HEK293T (cell line): ENCODE measurements at places on chromosomes 2 and 18.

DNA sequence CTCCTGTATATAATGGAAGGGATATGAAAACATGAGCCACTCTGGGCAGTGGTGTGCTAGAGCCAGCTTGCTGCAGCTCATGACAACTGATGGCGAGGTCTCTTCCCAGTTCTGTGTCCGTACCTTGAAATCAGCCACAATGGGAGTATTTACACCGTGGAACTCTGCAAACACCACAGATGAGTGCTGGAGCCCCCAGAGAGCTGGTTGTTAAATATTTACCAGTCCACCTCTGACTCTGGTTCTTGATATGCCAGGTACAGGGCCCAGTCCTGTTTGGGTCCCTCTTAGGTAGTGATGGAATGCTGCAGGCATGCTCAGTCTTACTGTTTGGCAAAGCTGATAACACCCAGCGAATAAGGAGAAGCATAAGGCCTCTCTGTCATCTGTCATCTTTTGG, 116.1 kb upstream of the GLI2 start:
- no peak for DNase-seq

DNA sequence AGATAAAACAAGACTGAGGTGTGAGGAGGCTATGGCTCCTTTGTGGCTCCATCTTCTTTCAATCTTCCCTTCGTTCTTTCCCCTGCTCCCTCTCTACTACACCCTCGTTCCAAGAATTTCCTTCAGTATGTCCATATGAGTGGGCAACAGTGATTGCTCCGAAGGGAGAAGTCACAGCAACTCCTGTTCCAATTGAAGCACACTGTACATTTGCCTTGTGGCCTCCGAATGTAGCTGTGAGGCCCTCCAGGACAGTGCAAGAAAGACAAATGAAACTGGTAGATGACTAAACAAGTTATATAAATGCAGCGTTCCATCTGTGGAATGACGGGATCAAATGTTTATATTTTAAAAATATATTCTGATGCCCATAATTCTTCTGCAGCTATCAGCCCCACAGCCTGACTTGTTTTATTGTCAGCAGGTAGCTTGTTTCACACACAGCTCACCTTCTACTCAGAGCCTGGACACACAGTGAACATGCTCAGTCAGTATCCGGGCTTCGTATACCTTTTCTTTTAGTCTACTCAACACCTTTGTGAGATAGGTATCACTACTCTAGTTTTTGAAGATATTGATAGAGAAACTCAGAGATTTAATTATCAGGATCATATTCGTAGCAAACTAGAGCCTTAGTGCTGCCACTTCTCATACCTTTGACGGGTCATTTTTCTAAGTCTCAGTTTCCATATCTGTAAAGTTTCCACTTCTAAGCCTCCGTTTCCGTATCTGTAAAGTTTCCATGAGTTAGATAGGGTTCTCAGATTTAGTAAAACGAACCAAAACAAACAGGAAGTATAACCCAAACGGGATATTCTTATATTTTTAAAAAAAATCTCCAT, 216.7 kb upstream of the STON1 start:
- no peak for DNase-seq

GRCh38 chr2:119005555-119005954, 63.6 kb downstream of the MARCO start:
- no peak for DNase-seq

GRCh38 chr18:46372670-46373069, 268.5 kb downstream of the HAUS1 start:
- no peak for DNase-seq

GRCh38 chr2:238494573-238494961, 67.8 kb downstream of the ASB1 start:
- no peak for DNase-seq

DNA sequence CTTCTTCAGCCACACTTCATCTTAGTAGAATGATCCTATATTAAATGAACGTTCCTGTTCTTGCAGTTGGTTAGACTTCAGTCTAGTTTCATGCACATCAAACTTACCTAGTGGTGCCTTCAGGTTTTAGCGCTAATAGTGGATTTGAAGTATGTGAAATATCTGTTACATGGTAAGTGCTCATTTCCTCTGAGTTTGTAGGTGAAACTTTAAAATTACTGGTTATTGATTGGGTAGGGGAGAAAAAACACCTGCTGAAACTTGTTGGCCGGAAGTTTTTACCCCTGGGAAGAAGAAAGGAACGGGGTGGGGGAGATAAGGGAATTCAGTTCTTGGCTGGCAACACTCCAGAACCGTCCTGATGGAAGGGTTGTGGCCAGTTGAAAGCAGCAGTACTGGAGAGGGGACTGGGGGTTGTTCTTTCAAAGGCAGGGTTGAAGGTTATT, 112.8 kb downstream of the SPTBN1 start:
- DNase-seq: no peak

DNA sequence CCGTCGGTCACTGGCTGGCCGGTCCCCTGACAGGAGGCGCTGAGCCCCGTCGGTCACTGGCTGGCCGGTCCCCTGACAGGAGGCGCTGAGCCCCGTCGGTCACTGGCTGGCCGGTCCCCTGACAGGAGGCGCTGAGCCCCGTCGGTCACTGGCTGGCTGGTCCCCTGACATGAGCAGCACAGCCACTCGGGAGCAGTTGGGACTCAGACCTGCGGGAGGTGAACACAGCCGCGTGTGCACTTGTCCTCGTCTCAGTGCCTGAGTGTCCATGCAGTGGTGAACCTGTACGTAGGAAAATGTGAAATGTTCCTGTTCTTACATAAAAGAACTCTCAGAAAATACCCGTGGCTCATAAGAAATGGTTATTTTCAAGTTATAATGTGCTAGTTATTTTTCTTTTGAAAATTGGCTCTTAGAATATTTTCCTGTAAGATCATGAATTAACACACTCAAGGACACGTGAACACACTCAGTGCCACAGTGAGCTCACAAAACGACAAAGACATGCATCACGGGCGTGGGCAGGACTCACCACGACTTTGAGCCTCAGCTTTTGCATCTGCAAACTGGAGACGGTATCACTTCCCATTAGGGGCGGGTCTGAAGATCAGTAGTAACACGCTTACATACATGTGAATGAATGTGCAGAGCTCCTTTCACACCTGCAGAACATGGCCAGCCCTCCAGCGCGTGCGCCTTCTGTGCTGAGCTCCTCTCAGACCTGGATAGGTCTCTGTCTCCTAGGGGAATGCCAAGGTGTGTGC, 21.1 kb upstream of the NFATC1 start:
- DNase-seq: no peak

DNA sequence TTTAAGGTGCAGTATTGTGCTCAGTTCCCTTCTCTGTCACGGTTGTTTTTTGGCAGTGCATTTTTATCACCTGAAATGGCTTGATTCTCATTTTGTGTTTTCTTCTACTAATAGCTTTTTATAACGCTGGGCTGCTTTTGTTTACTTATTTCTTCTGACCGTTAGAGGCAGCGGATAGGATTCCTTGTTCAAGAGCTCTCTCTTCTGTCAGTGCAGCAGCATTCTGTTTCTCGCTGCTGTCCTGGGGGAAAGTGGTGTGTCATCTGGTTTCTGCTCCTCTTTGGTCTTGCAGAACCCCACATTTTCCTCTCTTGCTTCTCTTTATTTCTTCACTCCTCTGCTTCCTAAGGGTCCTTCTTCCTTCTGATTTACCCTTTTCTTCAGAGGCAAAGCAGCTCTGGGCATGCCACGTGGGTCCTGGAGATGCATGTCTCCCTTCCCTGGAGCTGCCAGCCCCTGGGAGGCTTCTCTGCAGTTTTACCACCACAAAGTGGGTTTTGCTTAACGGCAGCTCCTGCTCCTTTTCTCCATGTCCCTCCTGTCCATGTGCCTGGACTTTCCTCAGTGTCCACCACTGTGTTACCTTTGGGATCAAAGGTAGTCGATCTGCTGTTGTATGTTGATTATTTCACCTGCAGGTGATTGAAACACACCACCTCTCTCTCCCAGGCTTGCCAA, 47.3 kb upstream of the SNTG2 start:
- no peak for DNase-seq

DNA sequence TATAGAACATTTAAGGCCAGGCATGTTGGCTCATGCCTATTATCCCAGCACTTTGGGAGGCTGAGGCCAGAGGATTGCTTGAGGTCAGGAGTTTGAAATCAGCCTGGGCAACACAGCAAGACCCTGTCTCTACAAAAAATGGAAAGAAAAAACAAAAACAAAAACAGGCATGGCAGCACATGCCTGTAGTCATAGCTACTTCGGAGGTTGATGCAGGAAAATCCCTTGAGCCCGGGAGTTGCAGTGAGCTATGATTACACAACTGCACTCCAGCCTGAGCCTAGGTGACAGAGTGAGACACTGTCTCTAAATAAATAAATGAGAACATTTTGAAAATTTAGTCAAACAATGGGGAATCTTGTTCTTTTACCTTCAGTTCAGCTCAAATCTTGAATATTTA, 12.1 kb upstream of the YES1 start:
- DNase-seq: no peak

- DNase-seq: no peak
Observed at GRCh38 chr18:21053127-21053526, 58.5 kb downstream of the ROCK1 start.

DNA sequence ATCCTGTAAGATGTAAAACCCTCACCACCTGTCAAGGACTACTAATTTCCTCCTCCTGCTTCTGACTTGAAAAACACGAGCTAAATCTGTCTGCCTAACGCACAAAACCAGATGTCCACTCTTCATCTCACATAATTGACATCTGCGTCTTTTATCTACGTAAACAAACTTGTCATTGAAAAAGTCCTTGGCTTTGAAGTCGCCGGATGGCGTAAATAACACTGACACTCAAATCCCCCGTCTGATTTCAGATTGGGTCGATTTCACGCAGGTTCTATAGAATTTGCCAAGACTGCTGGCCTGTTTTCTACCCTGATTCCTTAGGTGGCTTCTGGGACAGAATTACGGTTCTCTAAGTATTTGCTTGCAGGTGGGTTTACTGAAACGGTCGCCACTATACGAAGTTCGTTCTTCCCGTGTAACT, 539 bp upstream of the MOB4 start:
- DNase-seq: no peak

- DNase-seq: no peak
Observed at GRCh38 chr18:25599443-25599842, 247.5 kb upstream of the ZNF521 start.

DNA sequence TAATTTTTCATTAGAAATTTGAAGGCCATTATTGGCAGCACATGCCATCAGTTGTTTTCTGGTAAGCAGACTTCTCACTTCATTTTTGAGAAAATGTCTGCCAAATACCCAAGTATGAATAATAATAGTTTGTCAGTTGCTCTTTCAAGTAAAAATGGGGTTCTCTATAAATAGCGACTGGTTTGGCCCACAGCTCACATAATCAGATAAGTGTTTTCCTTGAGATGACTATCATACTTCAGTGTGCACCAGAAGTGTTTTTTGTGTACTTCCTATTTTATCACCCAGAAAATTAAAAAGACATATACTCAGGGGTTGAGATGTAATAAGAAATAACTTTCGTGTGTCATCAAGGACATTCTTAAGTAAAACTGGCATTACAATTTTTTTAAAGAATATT, 147.1 kb downstream of the PHLPP1 start:
- DNase-seq: no peak

DNA sequence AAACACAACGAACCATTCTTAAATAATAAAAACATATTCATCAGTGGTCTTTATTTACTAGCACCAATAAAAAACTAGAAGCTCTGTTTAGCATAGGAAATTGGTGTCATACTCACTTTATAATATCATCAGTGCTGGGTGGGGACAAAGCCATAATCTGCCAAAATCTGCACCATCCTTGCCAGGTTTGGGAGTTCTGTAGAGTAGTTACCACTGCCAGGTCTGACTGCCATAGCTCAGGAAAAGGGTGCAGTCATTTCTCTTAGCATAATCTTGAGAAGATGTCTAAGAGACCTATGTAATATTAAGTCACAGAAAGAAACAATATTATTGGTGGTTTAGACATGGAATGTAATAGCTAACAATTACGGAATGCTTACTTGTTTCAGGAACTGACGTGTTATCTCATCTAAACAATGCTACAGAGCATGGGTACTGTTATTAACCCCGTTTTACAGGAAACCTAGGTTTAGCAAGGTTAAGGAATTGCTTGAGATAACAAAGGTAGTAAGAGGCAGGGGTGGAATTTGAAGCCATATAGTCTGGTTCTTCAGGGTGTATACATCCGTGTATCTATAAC, 1.6 kb upstream of the MARCHF7 start:
- no peak for DNase-seq

DNA sequence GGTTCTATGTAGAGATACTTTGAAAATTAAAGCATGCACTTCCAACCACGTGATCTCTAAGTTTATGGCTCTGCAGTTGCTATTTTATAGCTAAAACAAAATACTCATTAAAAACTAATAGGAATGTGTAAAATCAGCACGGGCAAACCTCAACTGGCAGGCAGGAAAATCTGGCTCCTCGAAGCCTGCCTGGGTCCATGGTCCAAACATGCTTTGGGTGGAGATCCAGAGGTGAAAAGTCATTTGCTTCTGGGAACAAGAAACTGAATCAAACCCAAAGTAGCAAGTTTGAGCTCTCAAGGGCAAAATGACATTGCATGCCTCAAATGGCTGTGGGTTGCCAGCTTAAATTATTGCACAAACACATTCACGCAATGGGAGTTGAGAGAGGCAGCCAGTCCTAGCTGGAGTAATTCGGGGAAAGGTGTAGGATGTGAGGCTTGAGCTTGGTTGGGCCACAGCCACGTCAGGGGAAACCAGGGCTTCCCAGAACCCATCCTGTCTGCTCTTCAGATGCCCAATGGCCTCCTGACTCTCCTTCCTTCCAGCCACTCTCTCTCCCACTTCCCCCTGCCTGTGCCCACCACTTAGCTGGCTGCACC, 75.2 kb upstream of the LCLAT1 start:
- DNase-seq: no peak

DNA sequence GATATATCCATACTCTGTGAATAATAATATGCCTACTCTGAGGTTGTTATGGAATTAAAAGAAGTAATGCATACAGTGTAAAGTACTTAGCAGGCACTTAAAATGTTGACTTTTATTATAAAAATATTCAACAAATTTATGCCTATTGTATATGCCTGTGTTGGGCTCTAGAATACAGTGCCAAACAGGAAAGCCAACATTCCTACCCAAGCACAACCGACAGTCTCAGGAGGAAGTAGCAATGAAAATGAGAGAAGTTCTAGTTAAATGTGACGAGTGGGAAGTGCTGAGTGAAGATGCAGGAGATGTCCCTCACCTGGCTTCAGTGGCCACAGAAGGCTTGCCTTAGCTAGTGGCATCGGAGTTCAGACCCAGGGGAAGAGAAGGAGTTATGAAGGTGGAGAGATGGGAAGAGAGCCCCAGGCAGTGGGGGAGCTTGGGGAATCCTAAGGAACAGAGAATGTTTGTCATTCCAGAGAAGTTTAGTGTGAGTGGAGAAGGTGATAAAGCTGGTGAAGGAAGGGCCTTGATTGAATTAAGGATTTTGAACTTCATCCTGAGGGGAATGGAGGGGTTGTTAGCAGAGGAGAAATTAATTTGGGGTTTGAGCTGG, 105.4 kb upstream of the CNGA3 start:
- no peak for DNase-seq
